ENCODE measurements at places on chromosomes 3 and 15.

GRCh38 chr15:48149858-48150257 is 28.2 kb downstream of the MYEF2 start:
- H3K4me1 ChIP-seq = peaks cover 23% of the 10 kb centered on the region
- H3K27ac ChIP-seq = peak overlapping the region; percentile 94
- H3K4me3 ChIP-seq = no peak overlapping the region
- no peak for DNase-seq
- H3K27me3 ChIP-seq = no peaks in the 10 kb centered on the region
- peaks cover 32% of the 10 kb centered on the region for H3K36me3 ChIP-seq

DNA sequence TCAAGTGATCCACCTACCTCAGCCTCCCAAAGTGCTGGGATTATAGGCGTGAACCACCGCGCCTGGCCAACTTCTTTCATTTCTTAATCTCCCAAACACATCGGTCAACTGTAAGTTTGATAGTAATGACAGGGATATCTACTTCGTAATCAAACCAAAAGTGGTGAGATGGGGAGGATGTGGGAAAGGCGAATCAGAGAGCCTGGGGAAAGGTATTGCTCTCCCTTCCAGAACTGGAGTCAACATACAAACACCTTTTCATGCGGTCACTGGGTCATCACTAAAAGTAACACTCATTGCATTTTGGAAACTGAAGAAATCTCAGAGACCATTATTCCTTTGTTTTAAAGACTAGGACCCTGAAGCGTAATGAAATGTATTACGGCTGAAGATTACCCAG is 14.8 kb upstream of the UBE2Q2 start:
- H3K36me3 ChIP-seq = no peaks in the 10 kb centered on the region
- H3K27ac ChIP-seq = peak overlapping the region; percentile 7
- no peaks in the 10 kb centered on the region for H3K27me3 ChIP-seq
- H3K4me3 ChIP-seq = no peak overlapping the region

DNA sequence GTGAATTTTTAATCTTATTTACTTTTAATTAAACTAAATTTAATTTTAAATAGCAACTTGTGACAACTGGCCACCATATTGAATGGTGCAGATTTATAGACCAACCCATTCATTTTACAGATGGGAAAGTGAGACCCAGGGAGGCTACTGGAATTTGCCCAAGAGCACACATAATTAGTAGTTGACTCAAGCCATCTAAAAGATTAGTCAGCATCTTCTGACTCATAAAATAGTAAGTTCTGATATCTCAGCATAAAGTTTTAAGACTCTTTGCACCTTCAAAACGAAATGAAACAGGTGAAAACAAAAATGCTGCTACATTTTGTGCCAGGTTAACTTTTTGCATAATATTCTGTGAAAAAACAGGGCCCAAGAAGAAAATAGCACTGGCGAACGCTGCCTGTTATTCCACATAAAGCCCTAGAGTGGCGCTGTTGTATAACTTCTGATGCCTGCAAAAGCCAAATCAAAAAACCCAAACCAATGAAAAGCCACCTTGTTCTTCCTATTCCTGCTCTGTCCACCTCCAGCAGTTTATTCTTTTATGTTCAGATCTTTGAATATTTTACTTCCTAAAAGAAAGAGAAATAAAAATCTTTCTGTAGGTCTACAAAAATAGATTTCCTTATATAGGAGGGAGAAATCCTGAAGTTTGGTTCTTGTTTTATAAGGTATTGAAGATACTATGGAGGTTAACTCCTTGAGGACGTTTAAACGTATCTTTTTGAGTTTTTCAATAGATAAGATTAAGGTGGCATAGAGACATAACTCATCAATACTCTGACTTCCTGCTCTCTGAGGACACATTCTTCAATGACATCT is 62.8 kb downstream of the OTOL1 start:
- no peaks in the 10 kb centered on the region for H3K4me1 ChIP-seq
- no peak for DNase-seq
- peaks cover 3% of the 10 kb centered on the region for H3K27me3 ChIP-seq
- no peak overlapping the region for H3K4me3 ChIP-seq
- no peaks in the 10 kb centered on the region for H3K36me3 ChIP-seq

DNA sequence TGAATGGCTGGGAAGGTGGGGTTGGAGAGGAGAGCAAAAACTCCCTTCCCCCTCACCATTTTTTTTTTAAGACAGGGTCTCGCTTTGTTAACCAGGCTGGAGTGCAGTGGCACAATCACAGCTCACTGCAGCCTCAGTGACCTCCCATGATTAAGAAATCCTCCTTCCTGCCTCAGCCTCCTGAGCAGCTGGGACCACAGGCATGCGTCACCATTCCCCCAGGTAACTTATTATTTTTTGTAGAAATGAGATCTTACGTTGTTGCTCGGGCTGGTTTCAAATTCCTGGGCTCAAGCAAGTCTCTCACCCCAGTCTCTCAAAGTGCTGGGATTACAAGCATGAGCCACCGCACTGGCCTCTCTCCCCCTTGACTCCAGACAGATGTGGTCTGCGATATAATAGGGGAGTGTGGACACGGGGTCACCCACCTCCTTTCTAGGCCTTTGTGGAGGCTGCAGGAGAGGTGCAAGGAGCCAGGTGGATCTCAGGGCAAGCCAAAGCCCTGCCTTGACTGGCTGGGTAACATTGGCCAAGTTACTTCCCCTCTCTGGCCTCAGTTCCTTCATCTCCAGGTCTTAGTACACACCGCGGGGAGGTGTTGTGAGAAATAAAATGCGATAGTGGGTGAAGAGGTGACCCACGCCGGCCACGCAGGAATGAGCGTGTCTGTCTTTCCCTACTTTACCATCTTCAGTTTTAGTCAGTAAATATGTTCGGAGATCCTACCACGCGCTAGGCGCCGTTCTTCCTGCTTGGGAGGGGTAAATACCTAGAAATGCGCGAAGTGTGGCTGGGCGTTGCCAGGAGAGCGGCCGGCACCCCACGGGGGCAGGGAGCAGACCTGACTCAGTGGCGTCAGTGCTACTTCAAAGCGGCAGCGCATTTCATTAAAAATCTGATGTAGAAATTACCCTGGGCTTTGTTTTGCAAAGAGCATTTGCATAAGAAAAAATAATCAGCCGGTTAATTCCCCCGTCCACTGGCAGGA is 20.2 kb upstream of the CORO2B start:
- peak; percentile 65 for DNase-seq
- no peak overlapping the region for H3K27ac ChIP-seq
- no peaks in the 10 kb centered on the region for H3K27me3 ChIP-seq

- DNase-seq = no peak
- H3K4me1 ChIP-seq = no peaks in the 10 kb centered on the region
- no peak within 1 kb of the TSS for H3K27ac ChIP-seq
- H3K36me3 ChIP-seq = no peaks in the 10 kb centered on the region
- no peak within 1 kb of the TSS for H3K4me3 ChIP-seq
Measured at GRCh38 chr15:78340231-78341056, at the start of gene CRABP1. Gene CRABP1, plus strand, starts transcription at chr15:78340353. Its CDS starts 76 bp downstream, at chr15:78340429.

- H3K4me1 ChIP-seq = peaks cover 71% of the 10 kb centered on the region
- H3K36me3 ChIP-seq = no peaks in the 10 kb centered on the region
- no peak for DNase-seq
- H3K4me3 ChIP-seq = no peak overlapping the region
- H3K27ac ChIP-seq = peak overlapping the region; percentile 100
- H3K27me3 ChIP-seq = no peaks in the 10 kb centered on the region
Measured at GRCh38 chr15:39181056-39181747, 399.7 kb upstream of the THBS1 start.

DNA sequence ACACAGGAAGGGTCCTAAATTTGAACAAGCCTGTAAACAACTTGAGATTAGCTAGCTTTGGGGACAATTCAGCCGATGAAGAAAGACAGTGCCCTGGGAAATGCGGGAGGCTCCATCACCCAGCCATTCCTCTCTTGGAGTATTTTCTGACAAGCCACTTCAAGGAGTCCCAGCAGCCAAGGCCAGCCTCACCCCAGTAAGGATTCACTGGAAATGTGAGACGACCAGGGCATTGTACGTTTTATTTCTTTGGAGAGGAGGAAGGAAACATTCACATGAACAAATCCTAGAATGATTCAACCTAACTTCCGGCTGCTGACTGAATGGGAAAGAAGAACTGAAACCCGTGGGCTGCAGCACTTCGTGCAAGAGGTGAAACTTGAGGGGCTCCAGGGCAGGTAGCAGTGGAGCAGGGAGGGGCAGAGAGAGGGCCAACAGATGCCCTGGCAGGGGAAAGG is 116.4 kb upstream of the ARHGEF3 start:
- H3K27me3 ChIP-seq = no peaks in the 10 kb centered on the region
- H3K4me1 ChIP-seq = no peaks in the 10 kb centered on the region
- DNase-seq = no peak
- no peak overlapping the region for H3K27ac ChIP-seq
- no peaks in the 10 kb centered on the region for H3K36me3 ChIP-seq

GRCh38 chr3:45608885-45609284 is 14.3 kb downstream of the LIMD1 start:
- H3K27ac ChIP-seq = no peak overlapping the region
- DNase-seq = no peak
- peaks cover 18% of the 10 kb centered on the region for H3K4me1 ChIP-seq
- no peaks in the 10 kb centered on the region for H3K27me3 ChIP-seq
- H3K36me3 ChIP-seq = peaks cover 27% of the 10 kb centered on the region

GRCh38 chr15:92907896-92908712 is 8.0 kb downstream of the CHD2 start:
- peaks cover 71% of the 10 kb centered on the region for H3K36me3 ChIP-seq
- no peaks in the 10 kb centered on the region for H3K27me3 ChIP-seq
- peaks cover 57% of the 10 kb centered on the region for H3K4me1 ChIP-seq
- no peak overlapping the region for H3K4me3 ChIP-seq
- peak overlapping the region; percentile 91 for H3K27ac ChIP-seq

- DNase-seq = no peak
- H3K4me1 ChIP-seq = no peaks in the 10 kb centered on the region
- no peaks in the 10 kb centered on the region for H3K27me3 ChIP-seq
- no peak overlapping the region for H3K27ac ChIP-seq
- H3K36me3 ChIP-seq = no peaks in the 10 kb centered on the region
Measured at GRCh38 chr3:13263770-13264467, 156.2 kb downstream of the NUP210 start.

- H3K4me3 ChIP-seq = no peak overlapping the region
- no peaks in the 10 kb centered on the region for H3K4me1 ChIP-seq
- H3K27ac ChIP-seq = no peak overlapping the region
- DNase-seq = no peak
- no peaks in the 10 kb centered on the region for H3K27me3 ChIP-seq
- no peaks in the 10 kb centered on the region for H3K36me3 ChIP-seq
Measured at GRCh38 chr15:48202068-48202467, 4.0 kb upstream of the SLC12A1 start.

DNA sequence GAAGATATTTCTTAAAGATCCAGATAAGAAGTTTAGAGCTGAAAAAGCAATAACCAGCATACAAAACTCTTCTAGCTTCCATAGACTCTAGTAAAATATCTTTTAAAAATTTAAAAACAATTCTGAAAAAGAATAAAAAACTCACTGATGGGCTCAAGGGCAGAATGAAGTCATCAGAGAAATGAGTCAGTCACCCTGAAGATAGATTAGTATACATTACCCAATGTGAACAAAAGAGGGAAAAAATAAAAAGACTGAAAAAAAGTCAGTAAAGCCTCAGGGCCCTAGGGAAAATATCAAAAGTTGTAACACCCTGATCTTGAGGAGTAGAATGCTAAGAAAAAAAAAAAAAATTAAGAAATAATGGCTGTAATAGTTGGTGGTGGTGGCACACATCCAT is 11.4 kb downstream of the DET1 start:
- H3K36me3 ChIP-seq = no peaks in the 10 kb centered on the region
- no peak overlapping the region for H3K27ac ChIP-seq

GRCh38 chr3:22263042-22263441 is 512.0 kb upstream of the ZNF385D start:
- H3K4me3 ChIP-seq = no peak overlapping the region
- no peaks in the 10 kb centered on the region for H3K27me3 ChIP-seq
- no peaks in the 10 kb centered on the region for H3K36me3 ChIP-seq
- peak overlapping the region; percentile 12 for H3K27ac ChIP-seq
- DNase-seq = peak; percentile 28

GRCh38 chr3:33575311-33575710 is 135.1 kb upstream of the UBP1 start:
- peaks cover 34% of the 10 kb centered on the region for H3K36me3 ChIP-seq
- DNase-seq = no peak
- peaks cover 18% of the 10 kb centered on the region for H3K4me1 ChIP-seq
- H3K27ac ChIP-seq = no peak overlapping the region

DNA sequence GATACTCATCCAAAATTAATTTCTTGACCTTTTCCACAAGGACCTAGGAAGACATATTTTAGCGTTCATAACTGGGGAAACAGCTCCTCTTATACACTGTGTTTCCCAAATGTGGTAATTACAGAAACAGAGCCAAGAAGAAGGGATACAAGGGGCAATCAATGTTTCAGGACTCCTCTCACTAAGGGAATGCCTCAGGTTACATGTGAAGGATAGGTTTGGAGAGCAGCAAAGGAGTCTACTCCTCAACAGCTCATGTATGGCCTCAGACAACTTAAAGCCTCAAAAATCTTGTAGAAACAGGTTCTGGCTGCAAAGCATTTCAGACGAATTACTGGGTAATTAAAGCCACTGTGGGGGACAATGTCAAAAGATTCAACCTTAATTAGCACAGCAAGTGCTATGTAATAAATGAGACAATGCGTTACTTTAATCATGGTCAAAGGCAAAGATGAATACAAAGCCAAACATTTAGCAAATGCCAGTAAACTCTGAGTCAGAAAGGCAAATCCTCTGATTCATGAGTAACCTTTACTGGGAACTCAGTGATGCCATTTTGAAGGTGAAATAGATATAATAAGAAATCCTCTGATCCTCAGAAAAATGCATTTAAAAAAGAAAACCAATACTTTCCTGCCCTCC is 1111.2 kb downstream of the TUSC7 start:
- H3K4me1 ChIP-seq = no peaks in the 10 kb centered on the region
- no peak overlapping the region for H3K27ac ChIP-seq
- no peak overlapping the region for H3K4me3 ChIP-seq
- H3K36me3 ChIP-seq = no peaks in the 10 kb centered on the region
- no peaks in the 10 kb centered on the region for H3K27me3 ChIP-seq
- no peak for DNase-seq

DNA sequence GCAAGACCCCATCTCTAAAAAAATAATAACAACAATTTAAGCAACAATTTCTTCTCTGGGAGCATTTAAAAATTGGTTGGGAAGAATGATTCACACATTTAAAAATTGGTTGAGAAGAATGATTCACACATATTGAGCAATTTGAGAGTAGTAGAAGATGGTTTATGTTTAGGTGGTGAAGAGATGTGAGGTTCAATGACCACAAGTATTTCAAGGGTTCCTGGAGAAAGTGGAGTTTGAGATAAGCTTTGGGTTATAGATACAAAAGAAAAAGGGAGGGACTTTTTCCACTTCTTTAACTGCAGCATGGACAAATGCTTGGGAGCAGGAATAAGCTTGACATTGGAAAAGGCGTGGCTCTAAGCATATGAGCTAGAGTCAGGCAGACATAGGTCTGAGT is 145.7 kb upstream of the NPHP3 start:
- peaks cover 6% of the 10 kb centered on the region for H3K27me3 ChIP-seq
- H3K27ac ChIP-seq = no peak overlapping the region
- H3K4me3 ChIP-seq = no peak overlapping the region
- H3K36me3 ChIP-seq = no peaks in the 10 kb centered on the region

- no peak for DNase-seq
- no peaks in the 10 kb centered on the region for H3K27me3 ChIP-seq
- no peak overlapping the region for H3K4me3 ChIP-seq
- H3K4me1 ChIP-seq = peaks cover 33% of the 10 kb centered on the region
Measured at GRCh38 chr15:34279368-34279767, 54.6 kb downstream of the EMC4 start.
